ENCODE measurements at places on chromosomes 4 and X.

GRCh38 chr4:5836943-5837342 lies 55.9 kb downstream of the CRMP1 start:
- DNase-seq: no peak

DNA sequence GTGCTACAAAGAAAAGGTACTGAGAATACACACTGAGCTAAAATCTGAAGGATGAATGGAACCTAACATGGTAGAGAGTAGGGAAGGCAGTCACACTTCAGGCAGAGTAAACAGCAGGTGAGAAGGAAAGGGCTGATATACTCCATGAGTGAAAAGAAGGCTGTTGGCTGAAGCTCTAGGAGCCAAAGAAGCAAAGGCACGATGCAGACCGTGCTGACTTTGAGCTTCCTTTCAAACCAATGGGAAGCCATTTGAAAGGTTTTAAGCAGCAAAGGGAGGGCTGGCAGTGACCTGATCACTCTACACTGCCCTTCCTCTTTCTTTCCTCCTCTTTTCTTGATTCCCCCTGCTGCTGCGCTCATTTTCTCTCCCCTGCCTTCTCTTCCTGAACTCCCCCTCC lies 66.4 kb downstream of the TMEM154 start:
- peak; percentile 5 for DNase-seq

GRCh38 chr4:83360018-83360417 lies 25.4 kb upstream of the HPSE start:
- no peak for DNase-seq

DNA sequence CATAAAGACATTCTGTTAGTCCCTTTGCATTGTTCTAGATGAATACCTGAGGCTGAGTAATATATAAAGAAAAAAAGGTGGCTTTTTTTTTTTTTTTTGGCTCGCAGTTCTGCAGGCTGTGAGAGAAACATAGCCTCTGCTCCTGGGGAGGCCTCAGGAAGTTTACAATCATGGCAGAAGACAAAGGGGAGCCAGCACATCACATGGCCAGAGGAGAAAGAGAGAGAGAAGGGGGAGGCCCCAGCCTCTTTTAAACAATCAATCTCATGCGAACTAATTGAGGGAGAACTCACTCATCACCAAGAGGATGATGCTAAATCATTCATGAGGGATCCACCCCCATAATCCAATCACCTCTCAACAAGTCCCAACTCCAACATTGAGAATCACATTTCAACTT lies 364.0 kb upstream of the EPHA5 start:
- DNase-seq: no peak

GRCh38 chr4:172826346-172826745 lies 342.3 kb upstream of the GALNT7 start:
- no peak for DNase-seq

DNA sequence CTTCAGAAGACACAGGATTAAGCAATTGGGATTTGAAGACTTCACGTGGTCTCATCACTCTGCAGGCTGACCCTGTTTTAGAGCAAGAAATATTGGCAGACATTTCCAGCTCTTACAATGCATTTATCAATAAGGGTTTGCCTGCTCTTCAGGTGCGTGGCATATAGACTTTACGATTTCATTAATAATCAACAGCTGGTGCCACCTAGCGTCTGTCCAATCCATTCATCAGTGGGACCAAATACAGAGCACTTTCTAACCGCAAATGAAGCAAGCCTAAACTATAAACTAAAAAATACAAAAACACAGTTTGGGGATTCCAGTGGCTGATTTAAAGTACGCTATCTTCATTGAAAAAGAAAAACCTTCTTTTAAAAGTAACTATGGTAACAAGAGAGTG lies 125.4 kb upstream of the DMD start:
- peak; percentile 32 for DNase-seq

DNA sequence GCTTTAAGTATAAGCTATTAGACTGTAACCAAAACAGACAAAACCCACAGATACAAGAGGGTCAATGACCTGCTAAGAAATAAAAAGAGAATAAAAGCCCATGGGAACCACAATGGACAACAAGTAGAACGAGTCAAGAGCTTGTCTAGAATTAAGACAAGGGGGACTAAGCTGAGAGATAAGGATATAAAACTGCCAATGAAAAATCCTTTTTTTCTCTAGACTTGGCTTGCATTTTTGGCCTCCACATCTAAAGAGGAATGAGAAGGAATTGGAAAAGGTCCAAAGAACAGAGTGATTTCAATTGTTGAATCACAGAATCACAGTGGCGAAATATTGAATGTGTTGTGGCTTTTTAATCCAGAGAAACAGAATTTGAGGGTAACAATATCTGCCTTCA lies 135.7 kb downstream of the QDPR start:
- DNase-seq: no peak

DNA sequence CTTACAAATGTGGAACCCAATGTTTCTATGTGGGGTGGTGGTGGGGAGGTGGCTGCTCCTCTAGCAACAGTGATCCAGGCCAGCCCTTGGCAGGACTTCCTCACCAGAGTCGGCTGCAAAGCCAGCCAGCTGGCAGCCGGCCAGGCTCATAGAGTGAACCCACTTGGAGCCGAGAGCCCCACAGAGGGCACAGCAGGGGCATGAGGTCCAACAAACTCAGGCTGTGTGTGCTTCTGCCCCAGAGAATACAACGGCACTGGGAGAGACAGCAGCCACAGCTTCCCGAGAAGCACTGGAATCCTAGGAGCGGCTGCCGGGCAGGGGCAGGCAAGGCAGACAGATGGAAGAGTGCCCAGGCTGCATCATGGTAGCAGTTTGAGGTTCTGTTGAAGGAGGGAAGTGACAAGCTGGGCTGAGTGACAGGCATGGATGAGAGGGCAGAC lies 23.5 kb upstream of the SOWAHD start:
- DNase-seq: peak; percentile 21

- DNase-seq: no peak
These were observed 371.6 kb upstream of the EMCN start for GRCh38 chr4:100889401-100889800.

DNA sequence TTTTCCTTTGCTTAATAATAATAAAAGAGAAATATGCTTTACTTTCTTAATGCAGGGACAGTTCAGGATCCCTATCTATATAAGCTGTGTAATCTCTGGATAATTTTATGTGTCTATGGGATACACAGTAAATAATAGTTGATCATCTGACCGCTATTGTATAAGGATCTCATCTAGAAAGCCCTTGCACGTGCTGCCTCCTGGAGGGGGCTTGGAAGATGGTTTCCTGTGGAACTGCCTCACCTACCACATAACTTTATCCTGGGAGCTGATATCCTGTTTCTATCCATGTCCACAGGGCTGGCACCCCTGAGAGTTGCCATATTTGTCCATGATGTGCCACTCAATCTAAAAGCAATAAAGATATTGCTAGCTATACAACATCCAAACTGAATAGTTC lies 139.3 kb upstream of the FRMPD4 start:
- no peak for DNase-seq

- no peak for DNase-seq
These were observed 446.5 kb downstream of the SPRY1 start for GRCh38 chr4:123843137-123843536.

GRCh38 chr4:16489226-16489625 lies 263.0 kb upstream of the TAPT1 start:
- no peak for DNase-seq

- DNase-seq: no peak
These were observed 54.9 kb downstream of the MAP7D2 start for GRCh38 chrX:20061855-20062254.

- DNase-seq: no peak
These were observed at the start of gene SH3BP2 for GRCh38 chr4:2792711-2793585. SH3BP2 (plus strand) TSS chr4:2793085; CDS start chr4:2820618, 27,533 bp downstream.

- no peak for DNase-seq
These were observed 135.5 kb downstream of the AMMECR1 start for GRCh38 chrX:110182362-110182761.

Measured in NCI-H510A treated with DMSO at 0.1 percent for 48 hours (cell line).